ENCODE measurements at places on chromosomes 12 and 14.

- no peak for DNase-seq
Observed at GRCh38 chr12:16358878-16359277, 11.4 kb downstream of the MGST1 start.

- no peak for DNase-seq
Observed at GRCh38 chr12:15886372-15887042, 4.3 kb downstream of the STRAP start.

- DNase-seq: no peak
Observed at GRCh38 chr12:48004053-48004941, at the start of gene COL2A1. COL2A1 (minus strand) TSS chr12:48004476; CDS start chr12:48004321, 155 bp downstream.

DNA sequence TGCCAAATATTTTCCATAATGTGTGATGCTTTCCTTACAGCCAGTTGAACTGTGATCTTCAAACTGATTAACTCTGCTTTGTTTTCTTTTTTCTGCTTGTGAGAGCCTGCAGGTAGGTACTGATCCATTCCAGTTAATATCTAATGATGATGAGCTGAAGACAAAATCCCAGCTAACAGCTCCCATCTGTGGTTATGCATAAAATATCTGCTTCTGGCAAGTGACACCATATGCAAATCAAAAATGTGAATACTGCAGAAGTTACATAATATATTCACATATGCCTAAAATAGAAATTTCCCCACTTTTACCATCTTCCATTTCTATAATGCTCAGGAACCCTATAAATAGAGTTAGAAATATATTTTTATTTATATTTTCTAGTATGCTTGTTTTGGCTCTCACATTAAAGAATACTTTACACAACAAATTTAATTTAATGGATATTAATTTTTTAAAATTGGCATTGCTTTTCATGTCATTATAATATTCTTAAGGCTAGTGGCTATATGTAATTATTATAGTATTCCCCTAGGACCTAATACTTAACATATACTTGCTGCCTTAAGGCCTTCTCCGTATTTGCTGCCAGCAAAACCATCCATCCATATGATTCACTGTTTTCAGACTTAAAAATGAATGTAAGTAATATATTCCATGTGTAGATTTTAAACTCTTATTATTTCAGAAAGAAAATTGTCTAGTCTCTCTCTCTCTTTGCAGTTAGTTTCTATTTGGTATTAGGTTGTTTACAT lies 83.8 kb downstream of the CCER1 start:
- DNase-seq: no peak

DNA sequence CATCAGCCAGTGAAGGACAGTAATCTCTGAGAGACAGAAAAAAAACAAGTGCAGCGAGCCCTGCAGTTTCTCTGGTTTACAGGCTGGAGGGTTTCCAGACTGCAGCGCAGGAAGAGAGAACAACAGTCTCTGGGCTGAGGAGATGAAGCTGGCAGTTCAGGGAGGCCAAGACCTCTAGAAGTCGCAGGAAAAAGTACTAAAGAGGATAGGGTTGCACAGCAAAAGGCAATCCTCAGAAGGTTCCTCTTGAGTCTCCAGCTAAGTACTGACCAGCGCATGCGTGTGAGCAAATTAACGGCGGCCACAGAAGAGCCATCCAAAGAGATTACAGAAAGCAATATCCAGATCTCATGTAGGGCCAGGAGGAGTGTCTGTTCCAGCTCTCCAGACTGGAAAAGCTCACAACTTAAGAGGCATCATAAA lies 12.2 kb upstream of the CCDC60 start:
- DNase-seq: no peak

DNA sequence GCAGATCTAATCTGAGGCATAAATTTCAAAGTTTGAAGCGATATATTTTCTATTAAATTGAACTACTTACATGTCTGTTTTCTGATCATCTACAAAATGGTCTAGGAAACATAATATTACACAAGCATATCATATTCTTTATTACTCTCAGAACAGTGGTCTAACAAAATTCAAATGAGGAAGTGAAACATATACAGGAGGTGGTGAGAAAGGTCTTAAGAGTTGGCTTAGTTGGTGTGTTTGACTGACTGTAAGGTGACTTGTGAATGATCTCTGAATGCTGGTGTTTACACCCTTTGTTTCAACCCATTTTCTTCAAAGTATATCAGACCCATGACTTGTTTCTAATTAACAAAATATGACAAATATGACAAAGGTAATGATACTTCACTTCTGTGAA lies 1156.8 kb downstream of the SLC16A7 start:
- DNase-seq: no peak

DNA sequence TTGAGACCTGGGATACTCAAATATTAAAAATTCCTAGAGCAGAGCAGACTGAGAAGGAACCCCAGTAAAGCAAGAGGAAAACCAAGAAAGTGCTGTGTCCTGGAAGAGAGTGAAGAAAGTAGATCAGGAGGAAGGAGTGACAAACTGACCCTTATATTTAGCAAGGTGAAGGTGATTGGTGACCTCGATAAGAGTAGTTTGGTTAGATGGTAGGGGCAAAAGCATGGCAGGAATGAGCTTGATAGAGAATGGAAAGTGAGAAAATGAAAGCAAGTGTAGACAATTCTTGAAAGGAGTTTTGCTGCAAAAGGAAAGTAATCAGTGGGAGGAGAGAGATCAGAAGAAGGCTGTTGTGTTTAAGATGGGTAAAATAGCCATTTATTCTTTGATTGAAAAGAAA lies 51.1 kb downstream of the RASSF8 start:
- no peak for DNase-seq

GRCh38 chr14:85653029-85653428 lies 123.1 kb downstream of the FLRT2 start:
- DNase-seq: no peak

DNA sequence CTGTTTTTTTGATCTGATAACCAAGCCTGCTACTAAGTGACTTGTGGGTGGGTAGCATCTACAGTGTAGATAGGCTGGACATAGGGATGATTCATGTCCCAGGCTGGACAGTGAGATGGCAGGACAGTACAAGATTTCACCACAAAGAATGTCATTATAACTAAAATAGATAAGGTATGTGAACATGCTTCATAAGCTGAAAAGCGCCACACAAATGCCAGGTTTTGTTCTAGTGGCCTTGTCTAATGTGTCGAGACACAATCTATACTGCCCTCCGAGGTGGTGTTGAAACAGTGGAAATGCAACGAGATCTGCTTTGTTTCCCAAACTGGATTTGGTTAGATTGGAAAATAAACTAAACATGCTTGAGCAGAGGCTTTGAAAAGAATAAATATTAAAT lies 4.4 kb downstream of the LGALS3 start:
- DNase-seq: no peak

- no peak for DNase-seq
Observed at GRCh38 chr12:118061873-118062843, 1.2 kb upstream of the WSB2 start.

GRCh38 chr12:50661300-50662115 lies 102.4 kb upstream of the ATF1 start:
- DNase-seq: no peak

DNA sequence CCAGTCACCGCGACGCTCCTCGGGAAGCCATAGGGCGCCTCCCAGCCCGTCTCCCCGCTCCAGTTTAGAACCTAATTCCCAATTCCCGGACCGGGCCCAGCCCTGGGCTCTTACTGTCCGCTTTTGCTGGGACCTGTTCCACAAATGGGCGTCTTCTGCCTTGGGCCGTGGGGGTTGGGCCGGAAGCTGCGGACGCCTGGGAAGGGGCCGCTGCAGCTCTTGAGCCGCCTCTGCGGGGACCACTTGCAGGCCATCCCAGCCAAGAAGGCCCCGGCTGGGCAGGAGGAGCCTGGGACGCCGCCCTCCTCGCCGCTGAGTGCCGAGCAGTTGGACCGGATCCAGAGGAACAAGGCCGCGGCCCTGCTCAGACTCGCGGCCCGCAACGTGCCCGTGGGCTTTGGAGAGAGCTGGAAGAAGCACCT lies 797 bp downstream of the UNG start:
- DNase-seq: no peak

DNA sequence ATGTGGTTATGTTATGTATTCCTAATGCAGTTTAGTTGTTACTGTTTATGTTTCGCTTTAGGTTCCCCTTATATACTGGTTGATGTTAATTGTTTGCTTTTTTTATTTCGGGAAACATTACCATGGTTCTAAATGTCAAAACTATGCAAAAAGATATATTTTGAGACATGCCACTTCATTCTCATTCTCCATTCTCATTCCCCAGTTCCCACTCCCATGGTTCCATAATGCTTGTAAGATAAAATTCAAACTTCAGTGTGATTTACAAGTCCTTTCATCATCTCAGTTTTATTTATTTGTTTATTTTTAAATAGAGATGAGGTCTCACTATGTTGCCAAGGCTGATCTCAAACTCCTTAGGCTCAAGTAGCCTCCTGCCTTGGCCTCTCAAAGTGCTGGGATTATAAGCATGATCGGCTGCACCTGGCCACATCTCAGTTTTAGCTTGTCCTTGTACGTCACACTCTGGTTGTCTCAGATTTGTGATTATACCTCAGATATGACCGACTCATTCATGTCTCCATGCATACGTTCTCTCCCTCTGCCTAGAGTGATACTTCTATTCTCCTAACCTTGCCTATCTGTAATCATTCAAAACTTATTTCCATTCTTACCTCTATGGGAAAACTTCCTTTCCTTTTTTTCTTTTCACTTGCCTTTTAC lies 407.8 kb upstream of the RGS6 start:
- DNase-seq: no peak

DNA sequence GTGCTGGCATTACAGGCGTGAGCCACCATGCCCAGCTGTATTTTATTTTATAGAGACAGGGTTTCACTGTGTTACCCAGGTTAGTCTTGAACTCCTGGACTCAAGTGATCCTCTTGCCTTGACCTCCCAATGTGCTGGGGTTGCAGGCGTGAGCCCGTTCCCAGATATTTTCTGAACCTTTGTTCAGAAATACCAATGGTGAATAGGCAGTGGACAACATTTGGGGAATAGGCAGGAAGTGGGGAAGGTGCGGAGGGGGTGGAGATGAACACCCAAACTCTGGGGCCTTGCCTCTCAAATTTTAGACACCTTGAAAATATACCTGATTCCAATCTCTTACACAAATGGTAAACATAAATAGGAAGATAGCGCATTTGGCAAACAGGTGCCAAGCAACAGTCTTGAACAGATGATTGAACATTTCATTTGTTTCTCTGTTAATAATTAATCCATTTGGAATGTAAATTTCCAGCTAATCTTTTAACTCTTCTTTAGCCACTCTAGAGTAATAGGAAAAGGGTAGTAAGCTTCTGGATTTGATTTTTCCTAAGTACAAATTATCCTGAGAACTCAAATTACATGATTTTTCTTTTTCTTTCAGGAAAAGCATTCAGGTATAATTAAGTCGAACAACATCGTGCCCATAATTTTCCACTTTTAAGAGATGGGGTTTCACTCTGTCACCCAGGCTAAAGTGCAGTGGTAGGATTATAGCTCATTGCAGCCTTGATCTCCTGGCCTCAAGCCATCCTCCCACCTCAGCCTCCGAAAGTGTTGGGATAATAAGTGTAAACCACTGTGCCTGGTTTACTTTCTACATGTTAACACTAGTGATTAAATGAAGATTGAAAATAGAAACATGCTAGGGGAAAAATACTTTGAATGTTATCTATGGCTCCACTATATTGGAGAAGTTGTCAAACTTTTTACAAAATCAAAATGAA lies 22.9 kb upstream of the RNF34 start:
- DNase-seq: no peak

Data from CD4-positive, alpha-beta T cell treated with Interleukin-1 beta for 1 hour (primary cell).